NCI-H1930 (cell line): ENCODE measurements at places on chromosomes 1 and 21.

GRCh38 chr1:232578651-232579195 is 51.2 kb downstream of the SIPA1L2 start:
- DNase-seq = no peak

DNA sequence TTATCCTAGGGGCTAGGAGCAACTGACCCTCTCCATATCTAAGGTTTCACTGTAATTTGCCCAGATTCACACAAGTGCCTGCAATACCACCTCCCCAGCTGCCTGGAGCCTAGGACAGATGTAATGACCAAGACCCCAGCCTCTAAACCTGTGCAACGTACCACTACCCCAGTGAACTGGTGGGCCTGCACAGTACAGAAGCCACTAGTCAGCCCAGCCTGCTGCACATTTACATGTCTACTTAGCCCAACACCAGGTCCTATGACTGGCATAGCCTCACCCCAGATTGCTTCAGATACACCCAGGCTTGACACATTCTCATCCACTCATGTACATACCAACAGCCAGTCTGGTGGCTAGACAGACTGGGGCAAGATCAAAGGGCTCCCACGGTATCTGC is 1336.6 kb downstream of the BRINP3 start:
- DNase-seq = no peak

- DNase-seq = no peak
Observed at GRCh38 chr1:201983380-201983805, 945 bp downstream of the RNPEP start.

GRCh38 chr1:55702064-55702463 is 486.9 kb upstream of the USP24 start:
- DNase-seq = no peak

DNA sequence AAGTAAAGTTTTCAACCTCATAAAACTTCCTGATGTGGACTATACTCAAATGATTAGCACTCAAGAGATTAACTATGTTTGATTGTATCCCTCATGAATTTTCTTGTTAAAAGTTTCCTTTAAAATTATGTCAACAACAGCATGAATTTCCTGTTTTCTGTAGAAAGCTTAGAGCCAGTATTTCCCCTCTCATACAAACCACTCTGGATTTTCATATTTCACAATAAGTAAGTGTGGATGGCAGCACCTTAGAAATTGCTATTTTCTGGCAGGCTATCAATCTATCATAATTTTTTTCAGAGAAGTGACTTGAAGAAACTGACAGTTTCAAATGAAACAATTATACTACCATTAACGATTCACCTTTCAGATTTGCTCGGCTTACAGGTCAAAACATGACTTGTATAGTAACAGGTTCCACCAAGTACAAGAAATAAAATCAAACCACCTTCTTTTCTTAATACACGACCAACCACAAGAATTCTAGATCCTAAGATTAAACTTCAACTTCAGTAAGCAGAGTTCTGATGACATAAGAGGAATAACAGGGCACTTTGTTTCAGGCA is 20.8 kb downstream of the ELK4 start:
- no peak for DNase-seq
